ENCODE measurements at places on chromosomes 2 and 18.

- DNase-seq, result no peak
Measured at GRCh38 chr2:1170241-1170640, 219.6 kb downstream of the SNTG2 start.

GRCh38 chr2:144156736-144157640 is 362.9 kb downstream of the ZEB2 start:
- no peak for DNase-seq

GRCh38 chr2:136207030-136207623 is 89.2 kb upstream of the CXCR4 start:
- DNase-seq, result no peak

DNA sequence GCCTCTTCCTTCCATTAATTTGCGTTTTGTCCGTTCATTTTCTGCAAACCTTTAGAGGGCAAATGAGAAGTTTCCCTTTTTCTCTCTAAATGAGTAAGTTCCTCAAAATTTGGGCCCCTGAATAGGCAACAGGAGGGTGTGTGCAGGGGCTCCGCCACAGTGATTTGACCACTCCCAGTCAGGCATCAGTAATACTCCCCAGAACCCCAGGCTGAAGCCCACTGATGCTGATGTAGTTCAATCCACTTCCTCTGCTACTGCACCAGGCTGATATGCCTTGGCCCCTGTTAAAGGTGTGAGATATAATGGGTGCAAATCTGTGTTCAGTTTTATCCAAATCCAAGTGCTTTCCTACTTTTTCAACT is 1150.0 kb downstream of the RPIA start:
- no peak for DNase-seq

- DNase-seq, result no peak
Measured at GRCh38 chr2:54864096-54864495, 140.6 kb downstream of the EML6 start.

DNA sequence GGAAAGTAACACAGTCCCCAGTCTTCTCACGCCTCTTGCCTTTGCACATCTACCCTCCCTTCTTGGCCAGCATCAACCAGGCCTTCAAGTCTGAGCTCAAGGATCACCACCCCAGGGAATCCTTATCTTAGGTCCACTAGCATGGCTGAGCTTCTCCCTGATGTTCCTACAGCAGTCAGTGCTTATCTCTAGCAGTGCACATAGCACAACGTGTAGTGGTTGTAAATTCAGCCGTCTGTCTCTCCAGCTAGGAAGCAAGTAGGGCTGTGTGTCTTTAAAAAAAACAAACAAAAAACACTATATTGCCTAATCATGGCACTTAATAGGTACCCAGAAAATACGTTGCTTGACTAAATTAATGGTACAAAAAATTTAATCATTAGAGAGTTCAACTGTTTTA is 29.2 kb downstream of the KCNG3 start:
- no peak for DNase-seq

- DNase-seq, result peak; percentile 72
Measured at GRCh38 chr2:113248997-113249770, 29.5 kb downstream of the PAX8 start.

DNA sequence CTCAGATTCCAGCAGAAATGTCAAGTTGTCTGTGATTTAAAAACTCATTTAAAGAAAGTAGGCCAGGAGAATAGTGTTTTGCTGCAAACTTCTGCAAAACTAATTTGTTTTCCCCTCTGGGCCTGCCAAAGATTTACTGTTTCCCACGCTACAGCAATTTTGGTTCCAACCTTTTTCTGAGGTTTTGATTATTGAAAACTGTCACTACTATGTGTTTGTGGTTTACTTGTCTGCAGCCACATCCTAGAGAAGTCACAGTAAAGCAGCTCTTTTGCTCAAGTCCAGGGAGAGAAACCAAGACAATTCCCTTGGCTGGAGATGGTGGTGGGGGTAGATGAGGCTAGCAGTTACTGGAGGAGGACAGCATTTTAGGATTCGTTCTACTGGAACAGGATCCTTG is 12.8 kb downstream of the IL1R2 start:
- no peak for DNase-seq

DNA sequence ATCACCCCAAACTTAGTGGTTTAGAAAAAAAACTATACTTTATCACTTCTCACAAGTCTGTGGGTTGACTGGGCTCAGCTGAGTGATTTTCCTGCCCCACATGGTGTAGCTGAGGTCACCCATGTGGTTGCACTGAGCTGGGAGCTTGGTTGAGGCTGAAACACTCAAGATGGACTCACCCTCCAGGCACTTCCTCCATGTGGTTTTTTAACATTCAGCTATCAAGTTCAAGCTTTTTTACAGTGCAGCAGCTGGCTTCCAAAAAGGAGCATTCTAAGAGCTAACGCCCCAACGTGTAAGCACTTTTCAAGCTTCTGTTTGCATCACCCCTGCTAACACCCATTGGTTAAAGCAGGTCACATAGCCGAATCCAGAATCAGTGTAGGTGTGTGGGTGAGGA is 105.9 kb upstream of the CREB1 start:
- no peak for DNase-seq

DNA sequence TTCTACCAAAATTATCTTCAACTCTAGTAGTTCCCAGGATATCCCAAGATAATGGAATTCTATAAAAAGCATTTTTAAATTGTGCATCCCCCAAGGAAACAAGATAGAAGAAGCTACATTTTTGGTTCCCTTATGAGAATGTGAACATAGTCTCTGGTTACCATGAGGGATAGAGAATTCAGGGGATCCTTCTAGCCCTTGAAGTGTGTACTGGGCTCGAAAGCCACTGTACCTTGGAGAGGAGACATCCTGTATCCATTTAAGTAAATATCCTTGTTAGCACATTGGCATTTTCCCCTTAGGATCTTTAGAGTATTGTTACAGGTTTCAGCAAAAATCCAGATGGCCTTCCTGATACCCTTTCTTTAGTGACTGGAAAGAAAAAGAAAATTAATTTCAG is 228.5 kb downstream of the RTP5 start:
- DNase-seq, result no peak

DNA sequence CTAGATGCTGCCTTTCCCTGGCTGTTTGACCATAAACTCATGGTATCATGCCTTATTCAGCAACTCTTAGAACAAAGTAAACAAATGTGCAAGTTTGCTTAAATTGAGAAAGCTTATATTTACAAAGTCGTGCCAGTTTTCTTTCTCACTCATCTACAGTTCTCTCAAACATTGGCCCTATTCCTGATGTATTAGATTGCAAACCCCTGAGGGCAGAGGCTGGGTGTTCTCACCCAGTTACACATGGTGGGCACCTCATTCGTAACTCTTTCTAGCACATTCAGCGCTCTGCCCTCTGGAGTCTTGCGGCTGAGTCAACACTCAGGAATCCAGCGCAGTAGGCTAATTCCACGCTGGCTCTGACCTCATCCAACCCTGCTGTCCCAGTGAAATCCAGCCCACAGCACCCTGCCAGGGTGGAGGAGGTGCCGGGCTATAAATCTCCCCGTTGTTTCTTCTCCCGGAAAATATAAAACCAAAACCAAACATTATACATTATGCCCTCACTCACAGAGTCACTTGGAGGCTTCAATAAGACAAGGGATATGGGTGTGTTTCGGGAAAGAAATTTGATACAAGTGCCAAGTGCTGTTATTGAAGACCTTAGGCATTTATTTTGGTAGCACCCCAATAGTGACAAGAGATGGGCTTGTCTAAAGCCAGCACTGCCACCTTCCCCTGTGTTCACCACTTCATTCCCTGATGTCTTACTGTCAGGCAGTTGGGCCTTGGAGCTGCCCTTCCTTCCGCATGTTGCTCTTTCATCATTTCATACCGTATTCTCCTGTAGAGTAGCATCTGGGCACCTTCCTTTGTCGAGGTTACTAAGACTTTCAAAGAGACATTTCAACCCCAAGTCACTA is 287.4 kb downstream of the PRKCE start:
- DNase-seq, result peak; percentile 78

GRCh38 chr2:66929632-66930338 is 467.3 kb upstream of the ETAA1 start:
- no peak for DNase-seq

GRCh38 chr2:191678437-191679100 is 633 bp downstream of the NABP1 start:
- DNase-seq, result peak; percentile 36

GRCh38 chr2:161119483-161119882 is 40.7 kb upstream of the TANK start:
- no peak for DNase-seq

- DNase-seq, result peak; percentile 79
Measured at GRCh38 chr2:173058673-173059072, 17.0 kb upstream of the MAP3K20 start.

- peak; percentile 36 for DNase-seq
Measured at GRCh38 chr2:60365556-60365955, 187.9 kb downstream of the BCL11A start.

- no peak for DNase-seq
Measured at GRCh38 chr18:73079920-73080319, 212.1 kb upstream of the NETO1 start.

DNA sequence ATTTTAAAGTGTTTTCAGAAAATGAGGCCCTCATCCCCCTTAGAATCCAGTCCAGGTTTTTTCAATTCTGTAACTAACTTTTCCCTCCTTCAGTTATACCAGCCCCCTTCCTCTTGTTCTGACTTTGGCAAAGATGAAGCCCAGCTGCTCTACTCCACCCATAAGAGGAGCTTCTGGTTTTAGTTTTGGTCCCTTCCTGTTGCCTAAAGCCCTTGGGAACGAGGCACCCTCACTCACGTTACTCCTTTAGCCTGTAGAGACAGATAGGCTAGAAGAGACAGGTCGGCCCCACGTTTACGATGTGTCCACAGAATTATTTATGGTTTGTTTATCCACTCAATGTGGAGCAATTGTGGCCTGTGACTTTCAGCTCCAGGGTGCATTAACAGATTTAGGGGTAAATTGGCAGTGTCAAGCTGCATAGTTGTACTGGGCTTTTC is 454.2 kb upstream of the TNP1 start:
- DNase-seq, result no peak

DNA sequence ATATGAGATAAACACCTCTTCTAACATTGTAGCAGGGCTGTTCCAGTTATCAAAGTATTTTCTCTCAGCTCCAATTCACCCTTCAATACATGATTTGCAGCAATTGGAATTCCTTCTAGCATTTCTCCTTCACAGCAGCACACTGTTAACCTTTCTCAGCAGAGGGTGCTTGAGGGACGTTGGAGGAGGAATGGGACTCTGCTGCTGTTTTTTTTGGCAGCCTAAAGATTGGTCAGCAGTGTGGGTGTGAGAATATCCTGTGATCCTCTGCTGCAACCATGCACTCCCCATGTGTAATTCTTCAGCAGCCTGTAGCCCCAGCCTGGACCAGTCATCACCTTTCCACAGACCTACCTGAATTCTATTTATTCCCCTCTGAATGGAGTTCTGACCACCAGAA is 1708.9 kb upstream of the CELF4 start:
- DNase-seq, result no peak
